ENCODE measurements at places on chromosomes 5 and 9.

DNA sequence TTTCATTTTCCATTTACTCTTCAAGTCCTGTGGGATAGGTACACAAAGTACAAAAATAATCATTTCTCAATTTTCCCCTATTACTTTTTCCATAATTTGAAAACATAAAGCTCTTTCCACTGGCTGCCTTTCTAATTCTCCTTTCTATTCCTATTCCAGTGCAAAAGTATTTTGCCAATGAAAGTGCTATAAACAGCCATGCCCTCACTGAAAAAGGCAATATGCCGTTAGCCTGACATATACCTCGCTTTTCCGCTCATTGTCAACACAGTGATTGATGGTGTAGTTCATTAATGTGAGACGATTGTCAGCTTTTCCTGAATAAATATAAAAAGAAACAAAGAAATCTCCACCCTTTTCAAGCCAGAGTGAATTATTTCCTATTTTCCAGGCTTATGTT lies 97.5 kb downstream of the EBF1 start:
- DNase-seq: no peak

DNA sequence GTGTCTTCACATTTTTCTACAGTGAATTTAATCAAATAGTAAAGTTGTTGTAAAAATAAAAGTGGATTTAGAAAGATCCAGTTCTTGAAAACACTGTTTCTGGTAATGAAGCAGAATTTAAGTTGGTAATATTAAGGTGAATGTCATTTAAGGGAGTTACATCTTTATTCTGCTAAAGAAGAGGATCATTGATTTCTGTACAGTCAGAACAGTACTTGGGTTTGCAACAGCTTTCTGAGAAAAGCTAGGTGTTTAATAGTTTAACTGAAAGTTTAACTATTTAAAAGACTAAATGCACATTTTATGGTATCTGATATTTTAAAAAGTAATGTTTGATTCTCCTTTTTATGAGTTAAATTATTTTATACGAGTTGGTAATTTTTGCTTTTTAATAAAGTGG lies 60.4 kb downstream of the MTAP start:
- DNase-seq: no peak

DNA sequence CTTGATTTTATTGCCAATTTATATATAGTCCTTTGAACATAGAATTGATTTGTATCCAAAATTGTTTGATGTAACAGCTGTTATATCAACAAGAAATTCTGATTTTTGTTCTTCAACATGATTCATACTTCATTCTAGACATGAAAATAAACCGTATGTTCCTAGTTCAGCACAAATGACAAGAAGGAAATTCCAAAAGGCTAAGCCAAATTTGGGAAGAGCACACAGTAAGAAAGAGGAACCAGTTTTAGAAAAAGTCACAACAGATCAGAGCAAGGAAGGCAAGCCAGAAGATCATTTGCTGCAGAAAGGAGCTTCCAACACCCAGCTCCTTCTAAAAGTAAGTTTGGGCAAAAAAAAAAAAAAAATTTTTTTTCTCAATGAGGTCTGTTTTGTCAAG lies 65.0 kb upstream of the MCCC2 start:
- DNase-seq: no peak

DNA sequence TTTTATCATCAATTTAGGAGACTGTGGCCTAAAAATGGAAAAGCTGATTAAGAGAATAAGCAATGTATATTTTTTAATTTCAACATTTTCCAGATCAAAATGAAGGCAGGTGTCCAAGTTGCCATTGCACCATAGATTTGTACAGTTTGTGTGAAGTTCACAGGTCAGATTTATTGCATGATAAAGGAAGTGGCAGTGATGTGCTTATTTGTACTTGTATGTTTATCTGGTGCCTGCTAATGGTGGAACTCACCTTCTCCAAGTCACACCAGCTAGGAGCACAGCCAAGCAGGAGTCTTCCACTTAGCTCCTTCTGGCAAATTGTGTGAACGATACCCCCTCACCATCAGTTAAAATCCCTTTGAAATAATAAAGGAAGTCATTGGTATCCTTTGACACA lies 37.8 kb upstream of the ANKRD31 start:
- no peak for DNase-seq

- no peak for DNase-seq
These were observed 340.3 kb downstream of the KDM4C start for GRCh38 chr9:7097785-7098752.

DNA sequence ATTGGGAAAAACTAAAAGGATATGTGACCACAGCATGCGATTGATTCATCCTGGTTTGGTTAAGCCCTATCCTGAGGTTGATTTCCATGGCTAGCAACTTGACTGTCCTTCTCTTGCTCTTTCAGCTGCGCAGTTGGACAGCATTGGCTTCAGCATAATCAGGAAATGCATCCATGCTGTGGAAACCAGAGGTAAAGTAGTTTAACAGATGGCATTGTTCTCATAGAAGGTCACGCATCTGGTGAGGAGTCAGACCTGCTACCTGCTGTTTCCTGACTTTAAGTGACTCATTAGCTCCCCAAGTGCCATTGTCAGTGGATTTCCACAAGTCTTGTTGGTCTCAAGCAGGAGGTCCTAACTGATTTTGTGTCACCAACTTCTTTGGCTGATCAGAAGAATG lies 266.9 kb downstream of the ARHGAP26 start:
- no peak for DNase-seq

DNA sequence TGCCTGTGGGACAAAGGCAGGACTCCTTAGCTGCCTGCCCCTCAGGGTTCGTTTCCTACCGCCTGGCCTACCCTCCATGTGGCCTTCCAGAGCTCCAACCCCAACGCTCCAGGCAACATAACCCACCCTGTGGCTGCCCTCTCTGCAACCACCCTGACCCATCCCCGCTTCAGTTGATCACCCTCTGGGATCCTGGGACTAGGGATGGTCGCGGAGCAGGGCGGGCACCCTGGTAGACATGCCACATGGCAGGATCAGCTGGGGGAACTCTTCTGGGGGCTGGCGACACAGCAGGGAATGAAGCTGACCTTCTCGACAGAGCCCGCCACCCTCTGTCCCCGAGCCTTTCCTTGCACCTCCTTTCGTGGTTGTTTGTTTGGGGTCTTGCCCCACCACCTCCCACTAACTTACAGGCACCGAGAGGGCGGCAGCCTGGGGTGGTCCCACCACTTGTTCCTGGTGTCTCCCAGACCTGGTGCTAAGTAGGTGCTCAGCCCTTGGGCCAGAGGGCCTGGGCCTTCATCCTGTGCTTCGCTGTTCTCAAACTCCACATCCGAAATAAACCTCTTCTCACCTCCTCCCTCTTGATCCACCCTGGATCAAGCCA lies 243.1 kb downstream of the PBX3 start:
- DNase-seq: no peak

- no peak for DNase-seq
These were observed 131.0 kb downstream of the ADAMTS16 start for GRCh38 chr5:5270958-5271785.

DNA sequence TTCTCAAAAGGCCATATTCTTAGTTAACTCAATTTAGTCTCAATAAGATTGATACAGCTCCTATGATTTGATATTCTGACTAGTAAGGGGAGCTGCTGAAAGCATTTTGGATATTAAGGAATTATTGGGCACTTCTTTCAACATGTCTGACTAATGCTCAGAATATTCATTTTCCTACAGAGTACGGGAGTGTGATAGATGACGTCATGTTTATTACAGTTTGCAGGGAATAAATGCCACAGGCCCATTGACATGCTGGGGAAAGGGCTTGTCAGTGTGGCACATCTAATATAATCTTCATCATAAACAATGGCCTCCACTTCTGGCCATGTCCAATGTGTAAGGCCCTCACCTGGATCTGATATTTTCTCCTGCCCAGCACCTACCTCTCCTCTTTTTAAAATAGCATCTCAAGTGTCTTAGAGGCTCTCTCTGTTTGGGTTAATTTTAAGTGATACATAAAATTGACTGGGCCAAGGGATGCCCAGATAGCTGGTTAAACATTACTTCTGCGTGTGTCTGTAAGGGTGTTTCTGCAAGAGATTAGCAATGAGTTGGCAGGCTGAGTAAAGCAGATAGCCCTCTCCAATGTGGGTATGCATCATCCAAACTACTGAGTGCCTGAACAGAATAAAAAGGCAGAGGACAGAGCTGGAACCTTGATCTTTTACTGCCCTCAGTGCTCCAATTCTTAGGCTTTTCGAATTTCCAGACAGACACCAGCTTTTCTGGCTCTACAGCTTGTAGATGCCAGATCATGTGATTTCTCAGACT lies 99.3 kb downstream of the SLC24A2 start:
- DNase-seq: no peak

- DNase-seq: no peak
These were observed 12.6 kb downstream of the FAM78A start for GRCh38 chr9:131263701-131264100.

GRCh38 chr9:116800885-116801284 lies 113.8 kb downstream of the TRIM32 start:
- DNase-seq: no peak

- DNase-seq: no peak
These were observed 59.1 kb downstream of the DEPDC1B start for GRCh38 chr5:60640901-60641300.

DNA sequence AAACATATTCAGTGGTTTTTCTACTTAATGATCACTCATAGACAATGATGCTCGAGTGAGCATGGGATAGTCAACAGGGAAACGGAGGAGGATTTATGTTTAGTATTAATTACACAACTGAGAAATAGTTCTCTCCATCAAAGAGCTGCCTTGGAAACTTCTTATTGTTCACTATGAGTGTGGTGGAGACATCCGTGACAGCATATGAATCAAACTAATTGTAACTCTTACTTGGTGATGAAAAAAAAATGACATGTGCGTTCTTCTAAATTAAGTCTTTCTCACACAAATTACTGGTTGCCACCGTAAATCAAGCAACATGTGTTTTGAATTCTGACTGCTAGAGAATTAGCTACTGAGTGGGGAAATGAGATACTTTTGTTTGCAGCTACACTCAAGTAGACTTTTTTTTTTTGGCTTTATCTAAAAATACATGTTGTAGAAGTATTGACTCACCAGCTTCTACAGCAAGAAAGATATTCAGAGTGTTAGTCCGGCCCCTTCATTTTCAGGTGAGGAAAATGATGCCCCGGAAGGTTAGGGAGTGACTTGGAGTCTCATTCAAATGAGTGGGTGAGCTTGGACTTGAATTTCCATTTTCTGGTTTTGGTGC lies 179.4 kb downstream of the CFAP90 start:
- no peak for DNase-seq

DNA sequence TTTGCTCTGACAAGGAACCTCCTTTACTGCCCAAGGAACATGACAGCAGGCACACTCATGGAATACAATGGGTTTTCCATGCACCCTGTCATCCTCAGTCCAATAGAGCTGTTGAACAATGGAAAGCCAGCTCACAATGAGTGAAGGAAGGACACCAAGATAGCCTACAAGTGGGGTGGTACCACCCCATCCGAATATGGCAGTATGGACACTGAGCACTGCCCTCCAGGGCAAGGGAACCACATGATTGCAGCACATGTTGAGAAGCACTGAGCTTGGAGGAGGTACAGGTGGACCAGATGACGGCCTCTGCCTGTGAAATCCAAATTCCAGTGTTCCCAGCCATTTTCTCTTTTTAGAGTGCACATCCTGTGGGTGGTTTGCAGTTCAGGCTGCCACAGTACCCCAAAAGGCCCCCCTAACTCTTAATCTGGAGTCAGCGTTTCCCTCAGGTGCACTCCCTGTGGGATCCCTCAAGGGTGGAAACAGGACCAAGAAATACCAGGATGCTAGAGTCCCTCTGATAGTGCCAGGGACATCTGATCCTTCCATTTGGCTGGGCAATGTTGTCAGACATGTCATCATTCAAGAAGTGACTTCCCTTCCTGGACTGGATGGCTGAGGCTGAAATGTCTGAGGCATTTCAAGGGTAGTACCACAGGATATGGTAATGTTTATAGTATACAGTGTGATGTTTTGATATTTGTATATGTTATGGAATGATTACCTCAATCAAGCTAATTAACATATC lies 48.9 kb downstream of the SMC2 start:
- DNase-seq: no peak

DNA sequence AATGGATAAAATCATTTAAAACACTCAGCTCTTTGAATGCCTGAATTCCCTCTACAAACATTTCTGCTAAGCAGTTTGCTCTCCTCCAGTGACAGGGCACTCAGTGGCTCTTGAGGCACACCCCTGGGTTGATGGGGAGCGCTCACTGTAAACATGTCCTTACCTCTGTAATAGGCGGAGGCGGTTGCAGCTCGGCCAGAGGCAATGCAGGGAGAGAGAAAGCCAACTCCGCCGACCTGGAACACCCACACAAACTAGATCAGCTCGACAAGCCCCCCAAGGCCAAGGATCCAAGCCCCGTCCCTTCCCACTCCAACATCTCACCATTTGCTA lies 329 bp downstream of the CDC23 start:
- no peak for DNase-seq

GRCh38 chr5:119655061-119655460 lies 25.7 kb downstream of the FAM170A start:
- DNase-seq: no peak

DNA sequence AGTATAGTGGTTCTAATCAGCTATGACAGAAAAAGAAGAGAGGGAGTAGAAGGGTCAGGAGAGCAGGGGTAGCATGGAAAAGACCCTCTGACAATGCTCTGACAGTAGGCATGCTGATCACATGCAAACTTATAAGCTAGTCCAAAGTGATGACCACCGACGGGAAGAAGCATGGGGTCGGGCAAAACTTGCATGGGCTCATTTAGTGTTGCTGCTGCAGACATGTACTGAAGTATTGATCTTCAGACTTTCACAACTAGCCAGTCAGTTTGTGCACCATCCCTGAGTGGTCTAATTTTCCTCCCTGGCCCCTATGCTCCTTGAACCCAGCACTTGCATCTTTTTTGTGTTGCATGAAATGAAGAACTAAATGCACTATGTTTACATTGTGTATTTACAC lies 225.4 kb downstream of the SYK start:
- no peak for DNase-seq

- no peak for DNase-seq
These were observed 55.1 kb downstream of the LOX start for GRCh38 chr5:122022966-122023365.

DNA sequence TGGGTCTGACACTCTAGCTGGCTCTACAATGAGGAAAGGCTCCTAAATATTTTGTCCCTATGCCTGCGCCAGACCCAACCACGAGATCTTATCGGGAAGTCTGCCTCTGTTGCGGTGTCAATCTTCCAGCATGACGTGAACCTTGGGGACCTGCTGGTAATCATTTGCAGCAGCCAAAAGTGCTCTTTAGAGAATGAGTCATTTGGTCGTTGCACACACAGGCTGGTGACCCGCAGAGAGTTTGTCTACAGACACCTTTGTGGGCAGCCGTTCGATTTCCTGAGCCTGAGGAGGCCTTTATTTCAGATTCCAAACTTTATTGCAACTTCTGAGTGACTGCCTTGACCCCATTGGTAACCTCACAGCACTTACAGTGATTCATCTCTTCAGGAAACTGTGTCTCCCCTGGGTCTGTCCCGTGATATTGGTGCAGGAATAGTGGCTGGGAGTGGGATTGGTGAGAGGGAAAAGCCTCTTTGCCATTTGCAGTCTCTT lies 326.1 kb downstream of the NSG2 start:
- DNase-seq: no peak

DNA sequence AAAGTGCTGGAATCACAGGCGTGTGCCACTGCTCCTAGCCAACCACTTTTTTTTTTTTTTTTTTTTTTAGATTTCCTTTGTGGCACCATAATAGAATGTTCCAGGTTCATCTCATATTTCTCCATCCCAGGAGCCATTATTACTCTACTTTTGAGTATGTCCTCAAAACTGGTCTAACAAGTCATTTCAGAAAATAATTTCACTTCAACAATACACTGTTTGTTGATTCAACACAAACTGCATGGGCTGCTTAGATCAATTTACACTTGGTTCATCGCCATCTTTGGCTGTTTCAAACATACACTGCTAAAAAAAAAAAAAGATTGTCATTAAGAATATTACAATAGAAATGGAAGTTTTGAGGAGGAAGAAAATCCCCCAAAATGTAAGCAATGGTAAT lies 57.9 kb downstream of the CSNK1A1 start:
- DNase-seq: no peak
